ENCODE measurements at places on chromosomes 3 and 15.

GRCh38 chr15:65412556-65412955, 10.2 kb downstream of the IGDCC4 start:
- no peak for DNase-seq

DNA sequence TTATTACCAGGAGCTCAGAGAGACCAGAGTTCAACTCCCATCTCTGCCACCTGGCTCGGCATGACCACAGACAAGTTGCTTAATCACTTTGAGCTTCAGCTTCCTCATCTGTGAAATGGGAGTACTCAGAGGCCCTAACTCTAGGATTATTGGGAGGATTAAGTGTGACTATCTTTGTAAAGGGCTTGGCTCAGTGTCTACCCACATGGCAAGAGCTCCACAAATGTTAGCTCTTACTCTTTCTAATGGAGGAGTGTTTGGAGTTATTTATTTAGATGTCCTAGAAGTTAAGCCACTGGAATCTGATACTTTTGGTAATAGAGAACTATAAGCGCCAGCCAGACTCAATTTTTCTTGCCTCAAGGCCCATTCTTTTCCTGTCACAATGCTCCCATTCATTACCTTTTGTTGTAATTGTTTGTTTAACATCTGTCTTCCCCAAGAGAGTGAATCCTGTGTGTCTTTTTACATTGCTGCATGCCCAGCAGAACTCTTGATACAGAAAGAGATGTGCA, 12.3 kb upstream of the LMCD1 start:
- DNase-seq, result no peak

DNA sequence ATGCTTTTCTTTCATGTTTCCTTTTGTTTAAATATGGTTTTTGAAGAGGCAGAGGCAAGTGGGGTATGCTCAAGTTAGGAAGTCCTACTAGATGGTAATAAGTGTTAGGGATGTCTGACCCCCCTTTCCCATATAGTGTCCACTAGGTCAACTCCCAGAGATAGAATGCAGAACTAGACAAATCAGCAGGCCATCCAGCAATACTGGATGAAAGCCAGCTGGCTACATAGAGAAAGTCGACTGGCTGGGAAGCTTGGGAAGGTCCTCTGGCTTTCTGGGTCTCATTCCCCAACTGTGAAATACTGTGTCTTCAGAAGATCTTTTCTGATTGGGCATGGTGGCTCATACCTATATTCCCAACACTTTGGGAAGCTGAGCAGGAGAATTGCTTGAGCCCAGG, 113.8 kb downstream of the SNRK start:
- no peak for DNase-seq

- no peak for DNase-seq
Observed at GRCh38 chr3:53826048-53826447, 20.2 kb downstream of the CHDH start.

GRCh38 chr3:12141350-12141749, 17.4 kb downstream of the TIMP4 start:
- no peak for DNase-seq

GRCh38 chr3:126125341-126125740, 41.4 kb upstream of the SLC41A3 start:
- DNase-seq, result no peak

DNA sequence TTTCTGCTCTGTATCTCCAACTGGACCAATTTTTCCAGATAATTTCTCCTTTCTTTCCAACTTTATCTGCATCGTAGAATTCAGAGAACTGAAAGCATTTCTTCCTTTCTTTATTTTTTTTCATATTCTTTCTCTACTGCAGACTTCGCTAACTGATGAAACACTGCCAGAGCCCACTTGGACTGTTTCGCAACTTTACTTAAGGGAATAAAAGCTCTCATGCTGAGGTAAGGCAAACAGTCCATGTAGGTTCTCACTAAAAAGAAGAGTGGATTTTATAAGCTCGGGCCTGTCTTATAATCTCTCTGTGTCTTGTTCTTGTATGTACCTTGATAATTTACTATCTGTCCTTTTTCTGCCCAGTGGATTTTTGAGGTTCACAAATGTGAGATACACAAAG, 163.5 kb downstream of the CNTN4 start:
- DNase-seq, result no peak

Data from GM10248 (cell line).